ENCODE measurements at places on chromosomes 16 and 17.

DNA sequence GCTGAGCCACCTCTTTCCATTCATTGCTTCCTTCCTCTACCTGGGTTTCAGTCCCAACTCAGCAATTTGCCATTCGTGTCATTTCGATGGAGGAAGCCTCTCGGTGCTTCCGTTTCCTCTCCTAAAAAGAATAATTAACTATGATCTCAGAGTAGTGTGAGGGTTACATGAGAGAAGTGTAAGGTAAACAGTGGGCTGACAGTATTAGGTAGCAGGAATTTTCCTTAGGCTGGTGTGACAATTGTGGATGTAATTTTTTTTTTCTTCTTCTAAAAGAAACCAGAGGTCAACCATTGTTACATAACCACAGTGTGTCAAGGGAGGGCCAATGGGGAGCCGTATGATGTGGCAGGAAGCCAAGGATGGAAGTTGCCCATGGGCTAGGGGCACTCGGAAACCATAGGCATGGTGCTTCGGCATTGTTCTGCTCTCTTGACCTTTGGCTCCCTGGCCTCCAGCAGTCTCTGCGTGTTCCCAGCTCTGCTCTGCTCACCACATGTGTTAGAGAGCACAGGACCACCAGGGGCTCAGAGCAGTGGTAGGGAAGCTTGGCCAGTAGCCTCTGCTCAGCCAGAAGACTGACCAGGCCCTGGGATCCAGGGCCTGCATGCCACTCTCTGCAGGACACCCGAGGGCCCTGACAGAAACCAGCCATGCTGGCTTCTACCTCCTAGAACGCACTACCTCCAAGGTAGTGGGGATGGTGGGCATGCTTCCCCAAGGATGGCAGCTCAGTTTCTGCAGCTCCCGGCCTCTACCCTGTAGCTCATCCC, 2.0 kb upstream of the TOP2A start:
- DNase-seq: no peak

DNA sequence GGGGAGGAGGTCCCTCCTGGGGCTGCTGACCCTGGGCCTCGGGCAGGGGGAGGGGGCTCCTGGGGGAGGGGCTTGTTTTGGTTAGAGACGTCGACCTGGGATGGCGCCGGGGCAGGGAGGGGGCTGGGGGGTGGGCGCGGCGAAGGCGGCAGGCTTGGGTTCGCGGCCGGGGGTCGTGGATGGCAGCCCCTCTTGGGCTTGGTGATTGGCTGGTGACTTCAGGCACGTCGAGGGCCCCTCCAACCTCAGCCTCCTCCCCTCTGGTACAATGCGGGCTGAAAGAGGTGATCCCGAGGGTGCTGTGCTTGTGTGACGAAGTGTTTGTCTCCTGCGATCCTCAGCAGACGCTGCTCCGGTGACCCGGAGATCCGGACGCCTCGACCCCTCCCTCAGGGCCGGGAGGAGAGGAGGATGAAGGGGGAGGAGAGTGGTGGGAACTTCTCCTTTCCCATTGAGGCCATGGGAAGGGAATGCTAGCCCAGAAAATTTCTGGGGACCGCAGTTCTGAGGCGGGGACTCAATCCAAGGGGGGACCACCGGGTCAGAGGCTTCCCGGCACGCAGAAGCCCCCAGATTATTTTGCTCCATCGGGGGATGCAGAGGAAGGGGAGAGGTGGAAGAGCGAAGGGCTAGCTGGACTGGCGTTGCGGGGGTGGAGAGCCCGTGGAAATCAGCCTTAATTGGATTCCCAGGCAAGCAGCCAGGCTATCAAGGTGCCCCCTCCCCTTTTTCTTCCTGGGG, 43.9 kb downstream of the RAI1 start:
- no peak for DNase-seq

DNA sequence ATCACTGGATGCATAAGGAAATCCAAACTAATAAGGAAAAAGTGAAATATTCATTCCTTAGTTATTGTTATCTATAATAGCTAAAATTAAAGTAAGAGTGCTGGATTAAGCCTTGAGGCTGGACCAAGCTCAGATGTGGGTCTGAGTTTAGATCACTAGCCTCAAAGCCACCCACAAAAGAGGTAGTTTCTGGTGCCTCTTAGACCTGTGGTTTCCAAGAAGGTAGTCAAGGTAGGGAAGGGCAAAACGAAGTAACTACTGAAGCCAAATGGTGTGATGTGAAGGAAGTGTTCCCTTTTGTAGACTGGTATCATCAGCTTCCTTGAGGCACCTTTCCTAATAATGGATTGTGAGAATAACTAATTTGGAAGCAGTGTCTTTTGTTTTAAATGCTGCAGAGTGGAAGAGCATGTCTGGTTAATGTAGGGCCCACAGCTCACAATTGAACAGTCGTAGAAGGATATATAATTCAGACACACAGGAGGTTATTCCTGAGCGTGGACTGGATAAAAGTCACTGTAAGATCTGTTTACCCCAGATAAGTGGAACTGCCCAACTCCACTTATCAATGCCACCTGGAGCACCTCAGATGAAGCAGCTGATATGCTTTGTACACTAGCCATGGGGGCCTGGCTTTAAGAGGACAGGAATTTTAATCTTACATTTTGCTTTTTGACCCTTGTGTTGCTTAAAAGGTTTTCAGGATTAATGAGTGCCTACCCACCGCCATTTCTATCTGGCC, 31.7 kb upstream of the LCMT1 start:
- no peak for DNase-seq

- DNase-seq: no peak
Measured at GRCh38 chr17:31580706-31581490, 189.4 kb downstream of the RAB11FIP4 start.

DNA sequence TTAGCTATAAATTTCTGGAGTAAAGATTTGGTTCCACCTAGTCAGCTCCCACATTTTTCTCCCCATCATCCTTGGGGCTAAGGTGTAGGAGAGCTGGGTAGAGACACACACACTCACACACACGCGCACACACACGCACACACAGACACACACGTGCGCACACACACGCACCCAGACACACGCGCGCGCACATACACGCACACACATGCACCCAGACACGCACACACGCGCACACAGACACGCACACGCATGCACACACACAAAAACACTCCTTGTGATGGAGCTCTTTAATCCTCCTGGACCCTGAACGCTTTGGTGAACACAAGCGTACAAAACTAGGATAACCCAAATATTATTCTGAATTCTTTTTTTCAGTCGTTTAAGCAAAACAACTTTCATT, 253.6 kb downstream of the C16orf95 start:
- no peak for DNase-seq

DNA sequence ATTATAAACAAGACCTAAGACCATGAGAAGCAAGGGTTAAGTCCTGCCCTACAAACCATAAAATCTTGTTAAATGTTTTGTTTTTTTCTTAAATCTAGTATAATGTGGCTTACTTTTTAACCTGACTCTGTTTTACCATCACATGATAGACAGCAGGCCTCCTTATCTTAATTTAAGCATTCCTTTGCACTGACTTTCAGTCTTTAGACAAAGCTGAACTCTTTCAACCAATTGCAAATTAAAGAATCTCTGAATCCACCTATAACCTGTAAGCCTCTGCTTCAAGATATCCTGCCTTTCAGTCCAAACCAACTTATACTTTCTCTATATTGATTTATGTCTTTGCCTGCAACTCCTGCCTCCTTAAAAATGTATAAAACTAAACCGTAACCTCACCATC, 478.5 kb downstream of the GRIN2A start:
- no peak for DNase-seq

GRCh38 chr17:58210922-58211321, 8.1 kb downstream of the MKS1 start:
- DNase-seq: no peak

GRCh38 chr17:7440834-7441195, 1.5 kb downstream of the FGF11 start:
- DNase-seq: no peak

- no peak for DNase-seq
Measured at GRCh38 chr17:20783091-20783490, 203.6 kb downstream of the CDRT15L2 start.

DNA sequence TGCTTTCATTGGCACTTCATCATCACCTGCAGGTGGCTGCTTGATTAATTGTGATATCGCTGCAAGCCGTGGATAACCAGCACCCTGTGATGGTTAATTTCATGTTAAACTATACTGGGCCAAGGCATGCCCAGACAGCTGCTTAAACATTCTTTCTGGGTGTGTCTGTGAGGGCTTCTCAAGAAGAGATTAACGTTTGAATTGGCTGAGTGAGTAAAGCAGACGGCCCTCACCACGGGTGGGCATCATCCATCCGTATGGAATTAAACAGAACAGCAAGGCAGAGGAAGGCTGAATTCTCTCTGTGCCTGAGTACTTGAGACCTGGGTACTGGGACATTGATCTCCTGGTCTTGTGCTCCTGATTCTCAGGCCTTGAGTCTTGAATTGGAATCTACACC, 7.1 kb upstream of the ZNF213 start:
- no peak for DNase-seq

DNA sequence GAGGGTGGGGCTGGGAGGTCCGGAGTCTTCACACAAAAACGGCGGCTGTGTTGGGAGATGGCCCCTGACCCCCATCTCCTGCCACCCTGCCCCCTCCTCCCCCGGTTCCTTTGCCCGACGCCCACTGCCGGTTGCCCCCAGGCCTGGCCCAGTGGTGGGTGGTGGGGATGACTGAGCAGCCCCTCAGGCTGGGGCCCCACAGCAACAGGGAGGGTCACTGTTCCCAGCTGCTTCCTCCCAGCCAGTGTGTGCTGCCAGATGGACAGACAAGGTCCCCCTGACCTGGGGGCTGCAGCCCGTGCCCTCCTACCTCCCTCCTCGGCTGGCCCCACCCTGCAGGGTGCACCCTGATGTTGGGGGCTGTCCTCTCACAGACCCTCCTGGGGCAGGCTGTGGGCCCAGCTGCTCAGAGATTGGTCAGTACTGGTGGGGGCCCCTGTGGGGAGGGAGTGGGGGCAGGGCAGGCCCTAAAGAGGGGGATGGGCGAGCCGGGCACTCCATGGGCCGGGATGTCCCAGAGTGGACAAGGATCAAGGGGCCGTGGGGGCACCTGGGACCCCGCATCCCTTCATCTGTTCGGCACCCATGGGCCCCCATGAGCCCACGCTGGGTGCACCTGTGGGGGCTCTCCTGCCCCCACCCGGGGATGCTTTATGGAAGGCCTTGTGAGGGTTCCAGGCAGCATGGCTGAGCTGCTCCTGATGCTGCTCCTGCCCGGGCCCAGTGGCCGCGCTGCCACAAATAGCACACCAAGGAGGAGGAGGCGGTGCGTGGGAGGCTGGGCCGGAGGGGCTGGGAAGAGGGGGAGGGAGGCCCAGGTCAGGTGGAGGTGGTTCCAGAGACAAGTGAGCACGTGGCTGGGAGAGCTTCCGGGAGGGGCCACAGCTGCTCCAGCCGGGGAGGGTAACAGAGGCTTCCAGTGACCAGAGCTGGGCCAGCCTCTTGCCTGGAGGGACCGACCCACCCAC, 5.1 kb downstream of the C1QTNF8 start:
- DNase-seq: no peak

DNA sequence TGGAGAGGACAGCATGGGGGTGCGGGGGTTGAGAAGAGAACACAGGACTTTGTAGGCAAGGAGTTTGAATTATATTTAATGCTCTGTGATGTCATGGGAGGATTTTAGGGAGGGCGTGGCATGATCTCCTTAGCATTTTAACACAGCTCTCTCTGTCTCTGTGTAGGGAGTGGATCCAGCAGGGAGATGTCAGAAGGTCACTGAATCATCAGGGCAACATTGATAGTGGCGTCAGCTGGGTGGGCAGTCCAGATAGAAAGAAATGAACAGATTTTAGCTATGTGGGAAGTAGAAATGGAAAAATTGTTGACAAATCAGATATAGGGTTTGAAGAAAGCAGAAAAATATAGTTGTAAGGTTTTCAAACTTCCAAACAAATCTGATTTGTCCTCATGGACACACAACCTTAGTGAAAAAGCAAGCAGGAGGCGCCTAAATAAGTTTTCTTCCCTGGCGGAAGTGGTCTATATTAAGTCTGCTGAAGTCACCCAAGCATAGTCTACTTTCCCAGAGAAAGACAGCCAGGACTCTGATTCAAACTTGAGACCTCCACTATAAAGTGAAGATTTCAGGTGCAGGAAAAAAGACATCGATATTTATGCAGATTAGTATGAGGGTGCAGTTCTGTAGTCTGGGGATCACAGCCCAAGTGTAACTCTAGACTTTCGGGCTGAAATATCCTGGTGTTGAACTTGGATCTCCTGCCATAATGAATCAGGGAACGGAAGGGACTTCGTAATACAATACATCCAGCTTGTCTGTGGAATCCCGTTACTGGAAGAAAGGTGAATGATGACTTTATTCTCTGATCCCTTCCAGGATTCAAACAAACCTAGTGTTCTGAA, 10.1 kb upstream of the PCTP start:
- DNase-seq: no peak

- DNase-seq: no peak
Measured at GRCh38 chr16:53282975-53283946, 151.0 kb upstream of the RBL2 start.

DNA sequence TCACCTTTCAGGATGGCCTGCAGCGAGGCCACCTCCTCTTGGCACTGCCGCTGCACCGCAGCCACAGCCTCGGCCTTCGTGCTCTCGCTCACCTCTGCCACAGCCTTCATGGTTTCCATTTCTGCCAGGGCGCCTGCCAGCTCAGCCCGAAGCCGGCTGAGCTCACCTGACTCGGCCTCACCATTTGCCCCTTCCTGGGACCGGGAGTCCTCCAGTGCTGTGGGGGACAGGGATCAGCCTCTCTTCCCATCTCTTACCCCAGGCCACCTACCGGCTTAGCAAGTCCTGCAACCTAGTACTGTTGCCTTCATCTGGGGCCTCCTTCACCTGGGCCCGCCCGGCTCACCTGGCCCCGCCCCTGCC, 658 bp downstream of the RABEP2 start:
- DNase-seq: no peak

DNA sequence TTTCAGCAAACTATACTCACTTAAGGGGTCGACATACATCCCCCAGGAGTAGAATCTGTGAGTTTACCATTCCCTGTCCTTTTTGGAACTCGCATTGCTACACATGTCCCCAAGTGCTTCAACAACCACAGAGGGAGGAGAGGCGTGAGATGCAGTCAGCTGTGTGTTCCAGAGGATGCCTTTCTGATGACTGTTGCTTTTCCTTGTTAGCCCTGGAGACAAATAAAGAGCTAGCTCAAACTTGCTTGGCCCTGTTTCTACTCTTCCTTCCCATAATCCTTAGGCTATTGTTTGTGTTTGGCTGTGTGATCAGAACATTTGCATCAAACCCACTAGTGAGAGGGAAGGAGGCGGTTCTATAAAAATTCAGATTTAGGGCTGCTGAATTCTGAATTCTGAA, 264.0 kb downstream of the ENGASE start:
- no peak for DNase-seq

DNA sequence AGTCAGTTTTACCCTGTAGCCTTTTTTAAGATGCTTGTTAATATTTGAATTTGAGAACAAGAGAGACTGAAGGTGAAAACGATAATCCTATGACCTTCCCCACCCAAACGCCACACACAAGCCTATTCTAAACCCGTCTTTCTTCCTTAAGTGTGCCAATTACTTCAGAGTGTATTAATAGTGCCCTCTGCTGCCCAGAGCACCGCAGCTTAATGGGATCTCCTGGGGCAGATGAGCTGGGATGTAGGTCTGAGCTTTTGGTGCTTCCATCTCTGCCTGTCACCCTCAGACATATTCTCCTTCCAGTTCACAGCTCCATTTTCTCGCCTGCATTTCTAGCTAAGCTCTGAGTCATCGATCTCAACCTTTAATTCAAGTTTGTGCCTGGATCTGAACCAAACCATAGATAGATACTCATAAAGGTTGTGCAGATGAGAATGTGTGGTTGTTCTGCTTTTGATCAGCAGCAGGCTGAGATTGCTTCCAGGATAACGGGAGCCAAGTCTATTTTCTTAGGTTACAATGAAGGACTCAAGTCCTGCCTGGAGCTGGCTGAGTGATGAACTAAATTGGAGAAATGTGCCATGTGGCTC, 46.4 kb upstream of the CDH13 start:
- DNase-seq: no peak
